ENCODE measurements at places on chromosomes 6 and 20.
A peak's percentile ranks its signal among the peaks of the same experiment; 100 is the strongest.

DNA sequence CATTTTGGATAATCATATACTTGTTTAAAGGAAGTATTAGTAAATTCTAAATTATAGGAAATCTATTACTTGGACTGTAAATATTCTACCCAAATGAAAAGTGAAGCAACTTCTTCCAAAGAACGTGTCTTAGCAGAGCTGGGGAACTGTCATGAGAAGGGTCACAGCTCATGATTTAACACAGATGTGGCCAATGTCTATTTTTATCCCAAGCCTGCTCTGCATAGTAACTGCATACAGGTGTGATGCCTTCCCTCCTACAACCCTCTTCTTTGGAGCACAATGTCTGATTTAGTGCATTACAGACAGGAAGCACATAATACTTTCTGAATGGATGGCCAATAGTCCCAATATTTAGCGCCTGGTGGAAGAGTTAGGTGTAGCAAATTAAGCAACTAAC, 138.7 kb upstream of the THEMIS start:
- DNase-seq = no peak

DNA sequence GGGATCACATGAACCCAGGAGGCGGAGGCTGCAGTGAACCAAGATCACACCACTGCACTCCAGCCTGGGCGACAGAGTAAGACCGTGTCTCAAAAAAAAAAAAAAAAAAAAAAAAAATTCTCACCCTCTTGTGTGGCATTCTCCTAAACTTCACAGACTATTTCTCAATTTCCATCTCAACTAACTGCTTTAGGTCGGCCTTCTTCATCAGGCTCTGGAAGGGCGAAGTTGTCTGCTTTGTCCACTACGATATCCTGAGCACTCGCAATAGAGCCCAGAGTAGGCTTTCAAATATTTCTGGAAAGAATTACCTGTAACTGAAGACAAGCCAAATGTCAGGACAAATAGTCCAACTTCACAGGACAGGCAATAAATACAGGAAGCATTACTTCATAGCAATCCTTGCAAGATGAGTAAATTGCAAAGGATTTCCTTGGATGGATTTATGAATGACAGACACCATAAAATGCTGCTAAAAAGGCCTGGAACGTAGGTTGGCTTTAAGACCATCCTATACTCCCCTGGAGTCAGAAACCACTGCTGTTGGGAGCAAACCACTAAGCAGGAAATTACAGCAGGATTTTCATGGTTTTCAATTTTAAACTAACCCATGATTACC, 116.3 kb upstream of the SLC2A12 start:
- DNase-seq = no peak

- DNase-seq = no peak
These were observed 237.9 kb downstream of the HDGFL1 start for GRCh38 chr6:22807261-22807660.

GRCh38 chr6:148351309-148351708, 8.7 kb downstream of the SASH1 start:
- no peak for DNase-seq

DNA sequence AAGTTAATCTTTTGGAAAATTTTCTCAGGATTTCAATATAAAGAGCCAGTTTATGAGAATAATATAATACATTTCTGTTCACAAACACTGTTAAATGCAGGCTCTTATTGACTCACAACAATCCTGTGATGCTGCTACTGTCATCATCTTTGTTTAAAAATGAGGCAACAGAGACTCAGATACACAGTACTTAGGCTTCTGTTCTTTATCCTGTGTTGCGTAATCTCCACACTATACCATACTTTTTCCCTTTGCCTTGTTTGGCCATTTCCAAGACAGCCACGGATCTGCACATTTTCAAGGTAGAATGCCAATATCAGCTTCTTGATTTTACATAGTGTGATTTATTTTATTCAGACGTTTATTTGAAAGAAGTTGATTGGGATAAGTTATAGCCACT, 699.0 kb upstream of the CITED2 start:
- DNase-seq = no peak

DNA sequence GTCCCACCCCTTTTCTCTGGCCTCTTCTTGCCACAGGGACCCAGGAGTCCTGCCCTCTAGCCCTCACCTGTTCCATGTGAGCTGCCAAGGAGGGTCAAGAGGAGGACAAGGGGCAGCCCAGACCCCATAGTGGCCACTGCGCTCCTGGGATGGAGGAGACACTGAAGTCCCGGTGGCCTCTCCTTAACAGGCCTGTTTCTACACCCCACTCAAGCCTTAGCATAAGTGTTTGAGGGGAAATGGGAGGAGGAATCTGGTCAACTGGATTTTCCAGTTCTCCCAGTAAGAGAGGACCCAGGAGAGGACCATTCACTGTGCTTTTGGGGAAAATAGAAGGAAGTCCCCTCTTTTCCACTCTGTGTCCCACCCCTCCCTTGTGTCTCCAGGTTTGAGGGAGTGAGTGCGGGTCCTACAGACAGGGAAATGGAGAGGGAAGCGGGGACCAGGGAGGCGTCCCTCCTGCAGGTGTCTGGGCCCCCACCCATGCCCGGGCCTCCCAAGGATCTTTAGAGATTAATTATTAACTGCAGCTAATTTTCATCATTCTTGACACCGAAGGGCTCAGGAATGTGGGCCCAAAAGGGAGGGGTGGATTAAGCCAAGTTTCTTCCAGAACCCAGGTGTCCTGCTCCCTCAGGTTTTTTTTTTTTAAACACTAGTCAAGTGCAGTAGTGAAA, at the start of gene SFTA2:
TSS of gene SFTA2 (minus strand) at position 202 of the 677 bp plus-strand sequence. CDS start at position 128, 74 bp downstream.
- no peak for DNase-seq

- no peak for DNase-seq
These were observed 362.0 kb downstream of the CENPW start for GRCh38 chr6:126701676-126702560.

DNA sequence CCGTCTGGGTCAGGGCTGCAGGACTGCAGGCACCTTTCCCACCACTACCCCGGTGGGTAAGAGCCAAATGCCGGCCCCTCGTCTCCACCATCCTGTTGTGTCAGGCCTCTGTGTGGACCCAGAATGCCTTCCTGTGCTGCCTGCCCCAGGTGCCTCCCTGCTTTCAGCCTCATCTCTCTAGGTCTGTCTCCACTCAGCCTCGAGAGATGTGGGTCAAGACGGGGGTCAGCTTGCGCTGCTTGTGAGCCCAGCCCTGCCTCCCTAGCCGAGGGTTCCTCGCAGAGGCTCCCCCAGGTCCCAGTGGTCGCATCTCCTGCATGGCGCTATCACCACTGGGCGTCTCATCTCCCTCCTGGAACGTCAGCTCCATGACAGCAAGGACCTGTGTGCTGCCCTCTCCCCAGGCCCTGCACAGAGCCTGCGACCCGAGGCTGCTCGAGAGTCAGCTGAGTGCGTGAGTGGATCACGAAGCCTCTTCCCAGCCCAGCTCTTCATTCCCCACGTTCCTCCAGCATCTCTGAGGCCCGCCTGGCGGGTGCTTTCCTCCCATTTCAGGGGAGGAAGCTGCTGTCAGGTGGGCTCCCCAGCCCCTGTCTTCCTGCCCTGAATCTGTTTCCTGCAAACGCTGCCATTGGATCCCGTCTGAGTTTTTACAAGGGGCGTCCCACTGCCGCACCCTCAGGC, 38.7 kb upstream of the ZBP1 start:
- DNase-seq = no peak

DNA sequence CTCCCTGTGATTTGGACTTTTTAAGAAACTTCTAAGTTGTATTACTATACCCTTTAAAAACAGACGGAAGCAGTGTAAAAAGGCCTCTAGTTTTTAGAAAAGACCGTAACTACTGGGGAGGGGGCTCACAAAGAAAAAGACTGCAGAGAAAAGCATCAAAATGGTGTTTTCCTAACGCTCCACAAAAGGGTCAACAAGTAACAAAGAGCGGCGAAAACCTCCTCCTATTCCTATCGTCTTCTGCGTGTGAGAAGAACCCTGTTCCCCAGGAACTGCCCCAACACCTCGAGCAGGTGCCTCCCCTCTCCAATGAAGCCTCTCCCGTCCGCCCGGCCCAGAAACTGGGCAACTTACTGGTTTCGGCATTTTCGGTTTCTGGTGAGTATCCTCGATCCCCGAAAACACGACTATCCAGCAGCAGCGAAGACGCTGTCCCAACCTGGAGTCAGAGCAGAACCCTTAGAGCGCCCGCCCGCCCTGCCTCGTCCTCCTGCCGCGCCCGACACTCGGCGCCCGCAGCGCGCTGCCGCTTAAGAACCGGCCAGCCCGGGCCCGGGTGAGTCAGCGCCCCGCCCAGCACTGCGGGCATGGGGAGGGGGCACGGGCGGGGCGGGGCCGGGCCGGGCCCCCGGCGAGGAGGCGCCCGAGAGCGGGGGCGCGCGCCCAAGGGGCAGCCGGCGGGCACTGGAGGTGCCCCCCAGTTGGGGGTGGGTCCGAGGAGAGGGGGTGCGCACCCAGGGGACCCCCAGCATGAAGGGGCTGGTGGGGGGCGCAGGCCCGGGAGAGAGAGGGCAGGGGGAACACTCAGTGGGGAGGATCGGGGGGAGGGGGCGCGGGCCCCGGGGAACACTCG, 1.2 kb downstream of the EZR start:
- peak; percentile 87 for DNase-seq

DNA sequence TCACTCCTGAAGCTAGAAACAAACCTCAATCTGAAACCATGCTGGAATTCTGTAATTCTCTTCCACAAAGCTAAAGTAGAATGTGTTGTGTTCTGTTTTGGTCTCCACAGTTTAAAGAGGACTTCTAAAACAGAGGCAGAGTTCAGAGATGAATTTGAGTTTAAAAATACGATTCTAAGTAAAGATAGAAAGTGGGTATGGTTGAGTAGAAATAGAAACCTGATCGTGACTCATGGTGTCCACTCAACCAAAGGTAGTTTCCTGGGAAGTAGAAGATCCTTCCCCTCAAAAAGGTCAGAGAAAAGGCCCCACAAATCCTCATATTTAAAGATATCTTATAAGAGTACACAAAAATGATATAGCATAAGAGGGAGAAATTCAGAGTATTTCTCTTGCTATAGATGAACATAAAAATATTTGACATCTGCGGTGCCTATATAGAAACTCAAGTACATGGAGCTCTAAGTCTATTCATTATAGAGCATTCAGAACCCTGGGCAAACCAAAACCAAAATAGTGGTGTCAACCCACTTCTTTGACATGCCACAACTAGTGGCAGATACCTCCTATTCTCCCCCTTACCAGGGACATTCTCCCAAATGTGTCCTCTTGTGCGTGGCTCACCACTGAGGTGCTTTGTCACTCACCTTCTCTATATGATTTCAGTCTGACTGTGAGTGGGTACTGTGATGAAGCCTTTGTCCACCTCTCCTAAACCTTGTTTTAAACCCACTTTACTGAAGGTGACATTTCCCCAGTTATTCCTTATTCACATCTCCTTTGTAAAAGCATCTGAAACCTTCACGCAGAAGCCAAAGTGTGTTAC, 84.5 kb downstream of the PLCB1 start:
- DNase-seq = peak; percentile 7

DNA sequence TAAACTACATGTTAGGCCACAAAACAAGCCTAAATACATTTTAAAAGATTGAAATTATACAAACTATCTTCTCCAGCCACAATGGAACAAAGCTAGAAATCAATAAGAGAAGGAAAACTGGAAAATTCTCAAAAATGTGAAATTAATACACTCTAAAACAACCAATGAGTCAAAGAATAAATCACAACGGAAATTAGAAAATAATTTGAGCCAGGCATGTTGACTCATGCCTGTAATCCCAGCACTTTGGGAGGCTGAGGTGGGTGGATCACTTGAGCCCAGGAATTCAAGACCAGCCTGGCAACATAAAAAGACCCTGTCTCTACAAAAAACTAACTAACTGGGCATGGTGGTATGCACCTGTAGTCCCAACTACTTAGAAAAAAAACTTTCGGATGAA, 6.3 kb upstream of the WFDC13 start:
- DNase-seq = no peak

- DNase-seq = no peak
These were observed 15.2 kb downstream of the SAMHD1 start for GRCh38 chr20:36936341-36936740.

GRCh38 chr6:98639089-98639635, 195.2 kb upstream of the POU3F2 start:
- no peak for DNase-seq

DNA sequence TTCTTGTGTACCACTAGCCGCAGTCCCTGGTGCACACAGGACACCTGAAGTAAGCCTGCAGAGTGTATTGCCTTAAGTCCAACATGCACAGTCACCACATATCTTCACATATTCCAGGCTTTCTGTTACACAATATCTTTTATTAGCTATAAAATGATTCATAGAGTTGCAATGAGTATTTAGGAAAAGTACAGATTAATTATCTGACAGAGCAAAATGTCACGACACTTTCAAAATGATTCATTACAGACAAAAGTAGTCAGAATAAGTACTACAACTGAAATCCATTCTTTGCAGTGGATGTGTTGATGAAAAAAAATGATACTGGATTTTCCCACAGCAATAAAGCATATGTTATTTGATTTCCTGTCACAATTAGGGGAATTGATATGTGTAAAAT, 199.5 kb upstream of the ASCC3 start:
- no peak for DNase-seq

DNA sequence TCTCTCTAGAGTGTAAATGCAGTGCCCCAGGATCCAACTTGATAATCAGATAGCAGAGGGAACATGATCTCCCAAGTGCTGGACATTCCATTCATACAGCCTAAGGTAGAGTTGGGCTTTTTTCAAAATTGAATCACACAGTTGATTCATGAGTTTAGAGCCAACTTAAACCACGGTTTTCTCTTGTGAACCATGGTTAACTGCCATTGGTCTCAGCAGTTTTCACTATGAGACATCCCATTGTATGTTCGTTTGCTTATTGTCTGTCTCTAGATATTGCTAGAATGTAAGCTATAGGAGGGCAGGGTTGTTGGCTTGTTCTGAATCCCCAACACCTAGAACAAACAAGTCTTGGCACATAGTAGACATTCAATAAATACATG, 37.2 kb upstream of the TAF8 start:
- DNase-seq = no peak

GRCh38 chr6:14612016-14612980, 494.7 kb downstream of the CD83 start:
- DNase-seq = no peak

DNA sequence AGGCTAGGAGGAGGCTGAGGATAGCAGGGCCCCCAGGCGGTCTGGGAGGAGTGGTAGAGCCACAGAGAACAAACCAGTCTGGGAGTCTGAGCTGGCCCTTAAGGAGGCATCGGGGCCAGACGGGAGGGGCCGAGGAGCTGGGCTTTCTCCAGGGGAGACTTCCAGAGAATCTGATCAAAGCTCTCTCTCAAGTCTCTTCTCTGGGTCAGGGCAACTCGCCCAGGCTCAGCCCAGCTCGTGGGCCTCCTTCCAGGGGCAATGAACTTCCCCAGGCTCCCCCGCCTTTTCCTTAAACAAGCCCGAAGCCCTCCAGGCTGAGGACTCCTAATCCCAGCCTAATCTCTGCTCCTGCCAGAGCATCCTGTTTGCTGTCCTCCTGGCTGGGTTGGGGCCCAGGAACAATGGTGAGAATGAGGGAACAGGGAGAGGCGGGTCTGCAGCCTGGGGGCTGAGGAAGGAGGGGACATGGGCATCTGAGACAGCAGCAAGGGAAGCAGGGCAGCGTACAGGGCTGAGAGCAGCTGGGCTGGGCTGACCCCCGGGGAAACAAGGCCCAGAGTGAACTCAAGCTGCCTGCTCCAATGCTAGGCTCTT, 173.6 kb downstream of the ANKRD60 start:
- no peak for DNase-seq

- DNase-seq = no peak
These were observed 43.1 kb downstream of the TM9SF4 start for GRCh38 chr20:32152421-32153155.
